RPMI7951 (cell line): ENCODE measurements at places on chromosomes 16 and 17.

GRCh38 chr16:73019457-73020362 lies 28.2 kb downstream of the ZFHX3 start:
- peak; percentile 87 for DNase-seq

DNA sequence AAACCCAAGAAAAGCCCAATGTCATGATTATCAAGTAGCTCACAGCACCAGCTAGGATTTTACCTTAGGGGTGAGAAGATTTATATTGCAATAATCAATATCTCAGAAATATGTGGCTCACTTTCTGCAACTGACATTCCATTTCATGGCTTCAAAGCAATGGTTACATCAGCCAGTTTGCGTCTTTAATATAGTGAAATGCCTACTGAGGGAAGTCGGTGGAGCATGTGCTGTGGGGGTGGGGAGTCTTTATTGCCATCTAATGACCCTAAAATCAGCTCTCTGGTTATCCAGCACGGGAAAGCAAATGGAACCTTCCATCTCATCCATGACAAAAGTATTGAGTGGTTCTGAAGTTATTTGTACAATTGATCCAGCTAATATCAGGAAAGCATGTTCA lies 395.5 kb downstream of the CA10 start:
- DNase-seq, result no peak

- DNase-seq, result no peak
Measured at GRCh38 chr17:58239987-58240386, 1.6 kb downstream of the LPO start.

DNA sequence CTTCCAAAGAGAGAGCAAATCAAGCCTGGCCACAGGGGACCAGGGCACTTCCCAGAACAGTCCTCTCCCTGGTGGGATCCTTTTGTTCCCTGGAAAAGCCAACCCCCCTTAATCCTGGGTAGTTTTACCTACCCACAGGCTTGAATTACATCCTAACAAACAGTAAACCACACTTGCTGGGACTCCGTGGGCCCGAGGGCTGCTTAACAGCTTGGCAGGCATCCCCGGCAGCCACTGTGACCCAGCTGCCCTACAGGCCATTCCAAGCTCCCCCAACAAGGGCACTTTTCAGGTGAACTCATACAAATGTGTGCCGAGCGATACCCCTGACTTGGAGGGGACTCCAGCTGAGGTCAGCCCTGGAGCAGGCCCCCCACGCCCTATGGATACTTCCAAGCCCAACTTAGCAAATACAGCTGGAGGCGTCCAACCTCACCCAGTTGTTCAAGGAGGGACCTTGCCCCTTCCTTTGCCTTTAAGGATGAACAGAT lies 26.4 kb downstream of the ADCY9 start:
- no peak for DNase-seq

- DNase-seq, result no peak
Measured at GRCh38 chr16:11327277-11328171, 17.7 kb upstream of the RMI2 start.

- no peak for DNase-seq
Measured at GRCh38 chr17:64036198-64036922, 15.9 kb upstream of the ICAM2 start.

DNA sequence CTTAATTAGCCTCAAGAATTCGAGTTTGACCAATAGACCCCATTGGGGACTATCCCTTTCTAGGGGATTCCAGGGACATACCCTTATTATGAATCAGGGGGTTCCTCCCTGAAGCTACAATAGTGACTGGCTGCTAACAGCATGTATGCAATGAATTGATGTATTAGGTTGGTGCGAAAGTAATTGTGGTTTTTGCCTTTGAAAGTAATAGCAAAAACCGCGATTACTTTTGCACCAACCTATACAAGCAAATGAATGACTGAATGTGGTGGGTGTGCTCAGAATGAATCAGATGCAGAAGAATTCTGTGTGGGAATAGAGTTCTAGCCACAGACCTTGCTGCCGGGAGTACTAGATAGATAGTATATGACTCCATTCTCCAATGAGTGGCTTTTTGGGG lies 76.7 kb downstream of the HLF start:
- no peak for DNase-seq

DNA sequence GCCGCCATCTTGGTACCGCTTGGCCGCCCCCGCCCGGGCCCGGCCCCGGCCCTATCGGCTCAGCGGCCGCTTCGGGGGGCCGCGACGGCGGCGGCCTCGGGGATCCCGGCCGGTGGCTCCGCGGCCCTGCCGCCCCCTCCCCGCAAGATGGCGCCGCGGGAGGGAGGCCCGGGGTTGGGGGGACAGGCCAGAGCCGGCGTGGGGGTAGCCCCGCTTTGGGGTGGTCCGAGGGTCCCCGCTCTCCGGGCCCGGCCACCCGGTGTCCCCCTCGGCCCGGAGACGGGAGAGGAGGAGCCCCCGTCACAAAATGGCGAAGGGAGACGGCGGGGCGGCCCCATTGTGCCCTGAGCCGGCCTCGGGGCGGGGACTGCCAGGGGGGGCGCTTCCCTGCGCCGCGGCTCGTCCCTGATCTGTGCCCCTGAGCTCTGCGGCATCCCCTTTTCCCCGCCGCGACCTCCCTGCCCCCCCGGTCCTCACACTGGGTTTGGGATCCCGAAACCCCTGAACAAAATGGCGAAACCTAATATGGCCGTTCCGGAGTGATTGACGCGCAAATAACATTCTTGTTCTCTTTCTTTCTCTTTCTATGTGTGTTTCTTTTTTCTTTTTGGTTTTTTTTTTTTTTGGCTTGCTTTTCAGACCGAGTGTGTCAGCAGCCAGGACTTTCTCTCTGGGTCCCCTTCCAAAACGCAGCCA lies 986 bp downstream of the HAPSTR1 start:
- peak; percentile 33 for DNase-seq
